ENCODE measurements at places on chromosomes 6 and 20.

- peak; percentile 58 for DNase-seq
These were observed 545 bp downstream of the FNDC1 start for GRCh38 chr6:159169557-159170332.

DNA sequence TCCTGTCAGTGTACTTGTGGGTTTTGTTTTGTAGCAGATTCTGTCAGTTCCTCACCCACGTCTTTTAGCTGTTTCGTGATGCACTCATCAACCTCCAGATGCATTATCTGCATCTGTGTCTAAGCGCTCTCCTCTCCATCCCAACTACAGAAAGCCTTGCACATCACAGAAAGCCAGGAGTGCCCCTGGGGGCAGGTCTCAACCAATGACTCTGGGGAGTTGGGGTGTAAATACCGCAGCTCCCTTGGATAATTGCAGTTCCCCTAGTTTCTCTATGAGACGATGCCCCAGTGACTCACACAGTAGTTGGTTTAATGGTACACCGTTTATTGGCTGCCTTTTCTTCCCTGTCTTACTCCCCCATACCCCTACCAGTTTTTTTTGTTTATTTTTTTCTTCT lies 158.1 kb downstream of the SOX4 start:
- DNase-seq: no peak

DNA sequence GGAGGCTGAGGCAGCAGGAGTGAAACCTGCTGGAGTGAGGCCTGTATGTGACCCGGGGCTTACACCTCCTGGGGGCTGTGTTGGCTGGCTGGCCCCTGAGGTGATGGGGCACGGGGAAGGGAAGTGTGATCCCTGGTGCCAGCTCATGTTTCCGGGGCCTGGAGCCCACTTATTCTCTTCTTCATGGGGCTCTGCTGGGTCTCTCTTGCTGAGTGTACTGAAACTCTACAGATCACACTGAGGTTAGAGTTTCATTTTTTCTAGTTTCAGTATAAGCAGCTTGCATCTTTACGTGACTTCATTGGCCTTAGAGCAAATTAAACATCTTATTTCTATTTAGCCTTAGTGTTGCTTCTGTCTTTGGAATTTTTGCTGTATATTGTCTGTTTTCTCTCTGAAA lies 96.2 kb downstream of the ANKS1A start:
- DNase-seq: peak; percentile 44

- no peak for DNase-seq
These were observed 16.7 kb upstream of the SMLR1 start for GRCh38 chr6:130810307-130811030.

- no peak for DNase-seq
These were observed 330.8 kb downstream of the TAF4 start for GRCh38 chr20:61734733-61735502.

GRCh38 chr20:63861981-63862901 lies 943 bp downstream of the ABHD16B start:
- DNase-seq: no peak

DNA sequence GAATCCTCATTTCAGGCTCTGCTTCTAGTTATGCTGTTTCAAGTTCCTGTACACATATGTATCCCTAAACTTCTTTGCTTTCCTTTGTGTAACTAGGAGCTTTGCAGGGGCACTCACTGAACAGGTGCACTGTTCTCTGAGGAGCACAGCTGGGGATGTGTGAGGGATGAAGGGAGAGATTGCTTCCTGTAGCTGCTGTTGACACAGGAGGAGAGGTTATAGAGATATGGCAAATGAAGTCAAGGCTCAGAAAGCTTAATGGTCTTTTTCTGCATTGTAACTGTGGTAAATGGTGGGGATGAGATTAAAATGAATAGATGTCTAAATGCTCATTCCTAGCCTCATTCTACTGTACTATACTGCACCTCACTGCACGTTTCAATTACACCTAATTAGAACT lies 454.3 kb downstream of the BTBD3 start:
- no peak for DNase-seq

GRCh38 chr6:27825025-27825793 lies 87.0 kb downstream of the OR2B2 start:
- no peak for DNase-seq

All from GM13976 (cell line).